ENCODE measurements at places on chromosomes 2 and 18.

GRCh38 chr18:46070815-46071652 lies 1.0 kb downstream of the PSTPIP2 start:
- H3K27ac ChIP-seq, result no peak overlapping the region
- H3K36me3 ChIP-seq, result peaks cover 3% of the 10 kb centered on the region
- no peak for DNase-seq
- peaks cover 22% of the 10 kb centered on the region for H3K4me1 ChIP-seq
- H3K27me3 ChIP-seq, result no peaks in the 10 kb centered on the region
- H3K4me3 ChIP-seq, result peak overlapping the region; percentile 91

GRCh38 chr2:219254590-219255201 lies 978 bp upstream of the TUBA4A start:
- peaks cover 20% of the 10 kb centered on the region for H3K27me3 ChIP-seq
- peaks cover 44% of the 10 kb centered on the region for H3K4me1 ChIP-seq
- peak overlapping the region; percentile 85 for H3K4me3 ChIP-seq
- DNase-seq, result peak; percentile 54
- H3K36me3 ChIP-seq, result peaks cover 7% of the 10 kb centered on the region

GRCh38 chr18:6624661-6625311 lies 104.7 kb upstream of the ARHGAP28 start:
- peak overlapping the region; percentile 4 for H3K27ac ChIP-seq
- no peaks in the 10 kb centered on the region for H3K27me3 ChIP-seq
- no peak for DNase-seq
- H3K4me3 ChIP-seq, result no peak overlapping the region

DNA sequence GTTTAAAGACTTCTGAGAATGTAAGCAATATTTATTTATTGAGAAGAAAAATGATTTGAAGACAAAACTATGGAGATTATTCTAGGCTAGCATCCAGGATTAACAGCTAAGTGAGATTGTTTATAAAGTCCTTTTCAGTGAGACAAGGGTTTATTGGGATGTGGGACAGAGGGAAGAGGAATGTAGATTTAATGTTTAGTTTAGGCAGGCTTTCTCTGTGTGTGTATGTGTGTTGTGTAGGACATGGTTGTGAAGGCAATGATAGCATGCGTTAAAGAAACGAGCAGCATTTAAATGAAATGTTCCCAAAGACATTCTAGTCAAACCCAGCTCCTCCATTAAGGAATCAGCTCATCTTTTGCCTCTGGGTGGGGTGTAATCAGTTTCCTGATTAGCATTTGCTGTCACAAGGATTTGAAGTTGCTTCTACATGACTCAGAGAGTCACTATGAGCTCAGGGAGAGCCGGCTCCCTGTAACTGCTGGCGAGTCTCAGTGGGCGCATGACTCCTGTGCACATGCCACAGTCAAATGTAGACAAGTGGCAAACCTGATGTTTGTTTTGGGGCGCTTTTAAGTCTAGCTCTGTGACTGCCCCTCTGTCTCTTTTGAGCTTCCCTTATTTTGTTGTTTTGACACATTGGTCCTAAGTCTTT lies 442.2 kb upstream of the CELF4 start:
- no peaks in the 10 kb centered on the region for H3K27me3 ChIP-seq
- peak; percentile 73 for DNase-seq
- H3K4me3 ChIP-seq, result no peak overlapping the region

DNA sequence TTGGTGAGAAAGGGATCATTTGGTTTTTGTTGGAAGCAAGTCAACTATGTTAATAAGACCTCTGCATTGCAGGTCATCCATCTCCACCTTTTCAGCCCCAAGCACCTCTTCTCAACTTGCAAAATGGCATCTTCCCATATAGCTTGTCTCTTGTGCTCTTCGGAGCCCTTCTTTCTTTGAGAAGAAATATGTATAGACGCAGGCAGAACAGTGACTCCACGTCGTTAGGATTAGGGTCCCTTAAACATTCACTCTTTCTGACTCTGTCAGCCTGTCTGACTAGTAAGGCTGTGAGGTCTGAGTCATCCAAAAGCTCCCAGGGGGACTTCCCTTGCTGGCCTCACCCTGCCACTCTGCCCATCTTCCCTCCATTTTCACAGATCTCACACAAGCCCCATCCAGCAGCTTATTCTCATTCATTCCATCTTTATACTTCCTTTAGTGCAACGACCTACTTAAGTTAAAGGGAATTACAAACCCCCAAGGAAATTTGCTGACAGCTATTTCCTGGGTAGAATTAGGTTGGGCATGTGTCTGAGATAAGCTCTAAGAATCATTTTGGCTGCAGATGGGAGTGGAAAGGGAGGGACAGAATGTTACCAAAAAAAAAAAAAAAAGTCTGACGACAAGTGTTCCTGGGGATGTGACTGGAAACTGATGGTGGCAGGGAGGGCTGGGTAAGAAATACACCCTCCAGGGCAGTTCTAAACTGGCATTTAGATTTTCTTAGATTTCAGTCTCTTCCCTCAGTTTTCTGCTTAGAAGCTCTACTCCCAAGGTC lies 37.7 kb upstream of the MEX3C start:
- DNase-seq, result peak; percentile 38
- H3K27ac ChIP-seq, result no peak overlapping the region
- H3K36me3 ChIP-seq, result no peaks in the 10 kb centered on the region
- no peak overlapping the region for H3K4me3 ChIP-seq
- no peaks in the 10 kb centered on the region for H3K27me3 ChIP-seq
- peaks cover 2% of the 10 kb centered on the region for H3K4me1 ChIP-seq

GRCh38 chr2:68908392-68908970 lies 37.3 kb upstream of the BMP10 start:
- H3K4me1 ChIP-seq, result peaks cover 12% of the 10 kb centered on the region
- H3K36me3 ChIP-seq, result no peaks in the 10 kb centered on the region
- no peak overlapping the region for H3K4me3 ChIP-seq
- H3K27ac ChIP-seq, result peak overlapping the region; percentile 8

Measured in mesenchymal stem cell (in vitro differentiated cells and primary cell).